ENCODE measurements at places on chromosomes 6 and 20.

DNA sequence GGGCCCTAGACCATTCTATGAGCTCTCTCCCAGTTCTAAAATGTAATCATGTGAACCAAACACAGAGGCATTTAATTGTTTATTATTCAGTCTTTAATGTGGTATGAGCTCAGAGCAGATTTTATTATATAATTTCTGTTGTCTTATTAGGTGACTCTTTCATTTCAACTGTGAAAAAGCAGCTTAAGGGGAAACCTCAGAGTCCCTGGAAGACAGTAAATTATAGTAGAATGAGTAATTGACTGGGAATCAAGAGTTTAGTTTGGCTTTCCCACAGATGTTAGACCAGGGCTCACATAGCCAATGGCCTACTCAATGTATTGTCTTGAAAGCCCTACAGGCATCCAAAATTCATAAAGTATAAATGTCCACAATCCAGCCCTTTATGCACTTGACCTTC is 390.4 kb upstream of the SLC35B3 start:
- DNase-seq, result no peak

DNA sequence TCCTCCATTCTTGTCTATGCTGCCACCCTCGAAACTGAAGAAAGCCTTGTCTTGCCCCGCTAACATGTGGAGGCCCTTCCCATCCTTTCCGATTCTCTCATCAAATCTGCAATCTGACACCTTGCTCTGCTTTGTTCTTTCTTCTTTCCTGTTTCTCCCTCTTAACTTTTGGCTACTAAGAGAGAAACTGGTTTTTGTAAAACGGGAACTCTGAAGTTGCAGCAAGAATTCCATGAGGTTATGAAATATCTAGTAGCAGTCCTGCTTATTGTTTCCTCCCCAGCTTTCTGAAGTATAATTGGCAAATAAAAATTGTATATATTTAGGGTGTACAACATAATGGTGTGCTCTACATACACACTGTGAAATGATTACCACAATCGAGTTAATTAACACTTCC is 80.2 kb downstream of the MAP7 start:
- DNase-seq, result no peak

DNA sequence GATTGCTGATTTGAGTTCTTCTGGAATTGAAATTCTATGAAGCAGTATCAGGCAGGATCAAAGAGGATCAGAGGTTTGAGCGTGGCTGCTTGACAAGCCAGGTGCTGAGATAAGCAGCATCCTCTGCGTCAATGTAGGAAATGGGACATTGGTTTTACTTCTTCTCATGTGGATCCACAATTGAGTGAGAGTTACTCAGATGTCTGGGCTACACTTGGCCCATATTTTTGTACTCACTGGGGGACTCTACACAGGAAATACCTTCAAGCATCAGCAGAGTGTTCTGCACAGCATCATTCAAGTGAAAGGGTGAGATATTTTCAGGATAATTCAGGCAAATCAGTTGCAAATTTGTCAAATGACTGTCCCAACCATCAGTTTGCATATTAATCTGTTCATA is 613.9 kb upstream of the ARID1B start:
- DNase-seq, result no peak

DNA sequence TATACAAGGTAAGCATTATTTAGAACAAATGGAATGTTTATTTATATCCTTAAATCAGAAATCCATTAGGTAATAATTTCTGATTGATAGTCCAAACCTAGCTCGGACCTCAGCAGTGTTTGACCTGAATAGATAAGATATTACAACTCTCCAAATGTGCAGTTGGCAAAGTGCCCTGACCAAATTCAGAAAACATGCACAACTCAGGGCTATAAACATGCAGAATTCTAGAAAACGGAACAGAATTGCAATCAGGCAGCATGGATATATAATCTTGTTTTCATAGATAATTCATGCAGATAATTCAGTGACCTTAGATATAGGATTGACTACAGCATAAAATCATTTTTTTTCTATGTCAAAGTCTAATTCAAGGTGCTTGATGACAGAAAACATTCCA is 626.6 kb upstream of the CITED2 start:
- no peak for DNase-seq

- no peak for DNase-seq
Observed at GRCh38 chr6:129744201-129744879, 34.4 kb upstream of the ARHGAP18 start.

DNA sequence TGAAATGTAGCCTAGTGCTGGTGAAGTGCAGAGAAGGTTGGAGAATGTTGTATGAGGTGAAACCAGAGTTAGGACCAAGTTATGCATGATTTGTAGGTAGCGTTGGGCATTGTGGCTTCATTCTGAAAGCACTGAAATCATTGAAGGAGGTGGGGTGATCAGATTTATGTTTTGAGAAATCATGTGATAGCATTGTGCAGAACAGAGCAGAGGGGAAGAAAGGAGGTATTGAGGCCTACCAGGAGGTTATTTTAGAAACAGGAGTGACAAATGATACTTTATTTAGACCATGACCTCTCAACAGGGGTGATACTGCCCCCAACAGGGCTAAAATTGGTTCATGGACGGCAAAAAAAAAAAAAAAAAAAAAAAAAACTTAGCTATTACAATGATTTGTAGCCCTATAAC is 15.6 kb upstream of the HMGN3 start:
- no peak for DNase-seq

GRCh38 chr6:218153-219018 is 73.9 kb upstream of the DUSP22 start:
- DNase-seq, result no peak

DNA sequence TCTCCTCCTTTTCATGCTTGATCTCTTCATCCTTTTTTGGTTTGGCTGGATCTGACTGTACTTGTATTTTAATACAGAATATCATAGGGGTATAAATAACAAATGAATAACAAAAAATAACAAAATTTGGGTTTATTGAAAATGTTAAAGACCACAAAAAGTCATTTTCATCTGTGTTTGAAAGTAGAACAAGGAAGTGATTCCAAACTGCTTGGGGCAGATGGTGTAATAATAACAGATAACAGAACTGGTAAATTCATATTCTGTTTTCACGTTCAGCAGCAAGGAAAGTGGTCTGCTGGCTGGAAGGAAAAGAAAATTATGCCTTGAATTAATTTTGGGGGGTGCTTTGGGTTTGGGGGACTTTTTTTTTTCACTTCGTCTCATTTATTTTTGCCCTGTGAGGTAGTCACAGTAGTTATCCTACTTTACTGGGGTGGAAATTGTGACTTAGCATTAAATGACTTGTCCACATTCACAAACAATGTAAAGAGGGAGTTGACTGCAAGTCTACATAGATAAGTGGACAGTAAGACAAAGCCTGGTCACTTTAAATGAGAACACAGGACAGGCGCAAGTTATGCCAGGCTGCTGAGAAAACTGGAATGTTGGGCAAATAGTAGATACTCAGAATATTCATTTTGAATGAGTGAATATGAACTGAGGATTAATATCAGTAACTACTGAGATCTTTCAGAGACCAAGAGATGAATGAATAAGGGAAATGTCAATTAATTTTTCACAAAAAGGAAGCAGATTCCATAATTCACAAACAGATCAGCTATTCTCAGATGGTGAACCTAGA is 193.9 kb upstream of the CITED2 start:
- no peak for DNase-seq

DNA sequence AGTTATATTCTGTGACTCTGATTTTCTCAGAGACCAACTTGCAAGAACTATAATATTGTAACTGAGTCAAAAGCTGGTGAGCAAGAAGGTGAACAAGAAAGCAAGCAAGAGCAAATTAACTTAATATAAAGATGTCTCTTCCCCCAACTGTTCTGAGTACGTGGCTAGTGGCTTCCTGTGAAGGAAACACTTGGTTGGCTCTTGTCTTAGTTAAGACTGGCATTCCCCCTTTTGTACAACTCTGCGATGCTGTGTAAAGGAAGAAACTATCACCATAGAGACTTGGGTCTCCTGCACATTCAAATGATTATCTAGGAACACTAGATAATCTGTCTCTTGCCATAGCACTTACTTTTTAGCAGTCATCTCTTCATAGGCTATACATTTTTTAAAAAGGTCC is 47.3 kb upstream of the TNFAIP3 start:
- no peak for DNase-seq

GRCh38 chr6:36336779-36337241 is at the start of gene BNIP5:
BNIP5 (minus strand) TSS chr6:36336888; CDS start chr6:36330690, 6,198 bp downstream.
- DNase-seq, result no peak

- no peak for DNase-seq
Observed at GRCh38 chr6:29800254-29800653, 27.4 kb upstream of the HLA-G start.

GRCh38 chr20:52473186-52473585 is 281.6 kb upstream of the ZFP64 start:
- DNase-seq, result no peak

DNA sequence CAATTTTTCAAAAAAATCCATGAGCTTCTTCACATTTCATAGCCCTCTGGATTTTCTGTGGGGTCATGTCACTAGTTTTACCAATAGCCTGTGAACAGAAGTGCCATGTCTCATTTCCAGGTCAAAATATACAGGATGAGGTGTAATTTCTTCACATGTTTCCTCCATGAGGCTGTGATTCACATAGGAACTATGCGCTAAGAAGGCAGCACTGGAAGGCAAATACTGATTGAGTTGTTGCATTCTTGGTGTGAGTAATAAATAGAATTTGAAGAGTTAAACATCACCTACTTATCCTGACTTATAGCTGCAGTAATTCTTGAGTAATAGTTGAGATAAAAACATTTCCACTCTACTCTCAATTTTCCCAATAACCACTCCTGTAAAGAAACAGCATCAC is 442.3 kb downstream of the HAO1 start:
- no peak for DNase-seq

GRCh38 chr6:129050086-129050485 is 167.1 kb downstream of the LAMA2 start:
- DNase-seq, result no peak

DNA sequence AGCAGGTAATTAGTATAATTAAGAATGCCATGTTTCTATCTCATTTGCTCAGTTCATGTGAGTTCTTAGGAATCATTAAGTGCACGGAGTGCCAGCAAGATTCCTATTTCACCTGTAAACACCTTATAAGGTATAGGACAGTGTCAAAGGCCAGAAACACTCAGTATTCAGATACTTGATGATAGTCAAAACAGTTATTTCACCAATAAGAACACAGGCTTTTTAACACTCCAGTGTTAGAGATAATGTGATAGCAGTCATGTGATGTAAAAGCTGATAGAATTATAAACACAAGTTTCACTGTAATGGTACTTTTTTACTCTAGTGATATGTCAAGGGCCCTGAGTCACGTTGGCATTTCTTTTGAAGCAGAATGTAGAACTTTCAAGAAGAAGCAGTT is at the start of gene GPRC6A:
TSS of gene GPRC6A (minus strand) at position 101 of the 400 bp plus-strand sequence. CDS start at position 31, 70 bp downstream.
- DNase-seq, result no peak

DNA sequence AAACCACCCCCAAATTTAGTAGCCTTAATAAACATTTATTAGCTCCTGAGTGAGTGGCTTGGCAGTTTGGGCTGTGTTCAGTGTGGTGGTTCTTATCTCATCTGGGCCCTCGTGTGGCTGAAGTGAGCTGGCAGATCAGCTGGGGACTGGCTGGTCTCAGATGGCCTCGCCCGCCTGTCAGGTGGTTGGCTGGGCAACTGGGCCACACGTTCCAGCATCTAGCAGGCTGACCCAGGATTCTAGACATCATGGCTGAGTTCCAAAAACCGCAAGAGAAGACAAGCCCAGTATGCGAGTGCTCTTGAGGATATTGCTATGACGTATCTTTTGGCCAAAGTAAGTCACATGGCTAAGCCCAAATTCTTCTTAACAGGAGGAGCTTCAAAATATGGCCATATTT is 28.9 kb downstream of the EIF2S2 start:
- no peak for DNase-seq

- no peak for DNase-seq
Observed at GRCh38 chr6:82862543-82862942, 203.1 kb downstream of the UBE3D start.

- no peak for DNase-seq
Observed at GRCh38 chr20:47802975-47803374, 17.7 kb upstream of the SULF2 start.

GRCh38 chr6:135586388-135586787 is 88.8 kb upstream of the AHI1 start:
- no peak for DNase-seq

DNA sequence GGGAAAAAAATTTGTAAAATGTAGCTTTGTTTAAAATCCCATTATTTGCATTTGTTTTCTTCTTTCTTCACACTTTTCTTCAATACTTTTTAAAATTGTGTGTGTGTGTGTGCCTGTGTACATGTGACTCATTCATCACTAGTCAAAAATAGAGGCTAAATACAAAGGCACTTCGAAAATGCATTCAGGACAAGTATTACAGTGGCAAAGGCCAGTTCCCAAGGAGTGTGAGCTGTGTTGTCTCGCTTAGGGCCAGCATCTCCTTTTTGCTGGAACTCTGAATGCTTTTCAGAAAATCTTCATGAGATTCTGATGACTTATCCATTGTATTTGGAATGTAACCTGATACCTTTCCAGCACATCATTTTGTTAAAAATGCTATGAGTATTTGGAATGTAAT is 288.5 kb upstream of the CNR1 start:
- no peak for DNase-seq

- DNase-seq, result no peak
Observed at GRCh38 chr6:88869263-88870020, 94.0 kb downstream of the RNGTT start.

- DNase-seq, result no peak
Observed at GRCh38 chr20:460707-461106, 1.6 kb downstream of the TBC1D20 start.

DNA sequence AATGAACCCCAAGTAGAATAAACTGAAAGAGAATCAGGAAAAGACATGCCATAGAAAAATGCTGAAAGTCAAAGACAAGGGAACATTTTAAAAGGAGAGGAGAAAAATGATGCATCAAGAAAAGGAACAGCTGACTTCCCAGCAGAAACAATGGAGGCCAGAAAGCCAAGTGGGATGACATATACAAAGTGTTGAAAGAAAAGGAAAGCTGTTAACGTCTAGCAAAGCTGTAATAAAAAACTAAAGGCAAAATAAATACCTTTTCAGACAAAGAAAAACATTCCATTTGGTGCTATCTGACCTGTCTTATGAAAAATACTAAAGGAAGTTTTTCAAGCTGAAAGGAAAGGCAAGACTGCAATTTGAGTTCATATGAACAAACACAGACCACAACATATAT is 34.1 kb upstream of the PDE10A start:
- DNase-seq, result no peak

GRCh38 chr6:11724286-11724685 is 54.3 kb downstream of the ADTRP start:
- no peak for DNase-seq
